ENCODE measurements at places on chromosomes 5 and 9.

DNA sequence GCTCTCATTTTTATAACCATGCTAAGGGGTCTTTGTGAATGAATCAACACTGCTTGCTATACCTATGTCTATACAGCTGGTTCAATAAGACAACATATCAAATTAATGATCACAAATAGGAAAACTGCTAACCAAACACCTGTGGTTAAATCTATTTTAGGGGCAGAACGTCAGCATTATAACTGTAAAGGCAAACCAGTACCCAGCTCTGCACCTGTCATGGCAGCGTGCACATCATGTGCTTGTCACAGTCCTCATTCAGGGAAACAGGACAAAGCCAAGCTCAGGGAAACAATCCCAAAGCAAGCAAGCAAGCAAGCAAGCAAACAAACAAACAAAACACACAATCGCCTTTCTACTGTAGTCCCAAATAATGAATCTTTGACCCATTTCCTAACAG lies 277.7 kb upstream of the DAP start:
- no peak for DNase-seq

DNA sequence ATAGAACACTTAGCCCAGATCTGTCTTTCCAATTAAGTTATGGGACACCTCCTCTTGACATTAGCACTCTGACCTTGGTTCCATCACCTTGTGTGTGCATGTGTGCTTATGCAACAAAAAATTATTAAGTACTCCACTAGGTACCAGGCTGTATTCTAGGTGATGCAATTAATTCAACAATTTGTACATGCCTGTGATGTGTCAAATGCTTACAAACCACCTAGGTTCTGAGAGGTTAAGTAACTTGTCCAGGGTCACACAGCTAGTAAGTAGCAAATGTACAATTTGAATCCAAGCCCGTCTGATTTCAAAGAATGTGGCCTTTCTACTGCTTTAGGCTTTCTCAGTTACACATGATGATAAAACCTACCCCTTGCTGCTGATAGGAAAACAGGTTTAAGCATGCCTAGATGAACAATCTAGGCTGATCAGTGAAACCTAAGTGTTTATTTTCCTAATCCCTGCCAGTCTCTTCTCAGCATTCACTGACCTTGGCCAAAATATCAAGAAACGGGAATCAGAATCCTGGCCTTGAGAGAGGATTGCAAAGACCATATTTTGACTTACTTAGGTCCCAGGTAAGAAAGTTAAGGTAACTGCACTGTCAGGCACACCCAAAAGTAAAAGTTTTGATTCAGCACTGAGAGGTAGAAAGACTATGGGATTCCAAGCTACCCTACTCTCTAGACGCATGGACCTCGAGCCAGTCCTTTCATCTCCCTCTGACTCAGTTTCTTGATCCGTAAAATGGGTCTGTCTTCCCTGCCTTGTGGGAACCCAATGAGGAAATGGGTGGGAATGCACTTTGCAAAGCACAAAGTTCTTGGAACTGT lies 1.0 kb downstream of the TBC1D2 start:
- DNase-seq, result no peak

- no peak for DNase-seq
Measured at GRCh38 chr5:20972419-20972925, 984.5 kb upstream of the CDH18 start.

GRCh38 chr9:93301911-93302541 lies 118.1 kb downstream of the WNK2 start:
- DNase-seq, result no peak

GRCh38 chr5:111999286-111999685 lies 242.3 kb upstream of the NREP start:
- DNase-seq, result no peak

GRCh38 chr5:90645024-90645610 lies 86.5 kb downstream of the ADGRV1 start:
- no peak for DNase-seq

DNA sequence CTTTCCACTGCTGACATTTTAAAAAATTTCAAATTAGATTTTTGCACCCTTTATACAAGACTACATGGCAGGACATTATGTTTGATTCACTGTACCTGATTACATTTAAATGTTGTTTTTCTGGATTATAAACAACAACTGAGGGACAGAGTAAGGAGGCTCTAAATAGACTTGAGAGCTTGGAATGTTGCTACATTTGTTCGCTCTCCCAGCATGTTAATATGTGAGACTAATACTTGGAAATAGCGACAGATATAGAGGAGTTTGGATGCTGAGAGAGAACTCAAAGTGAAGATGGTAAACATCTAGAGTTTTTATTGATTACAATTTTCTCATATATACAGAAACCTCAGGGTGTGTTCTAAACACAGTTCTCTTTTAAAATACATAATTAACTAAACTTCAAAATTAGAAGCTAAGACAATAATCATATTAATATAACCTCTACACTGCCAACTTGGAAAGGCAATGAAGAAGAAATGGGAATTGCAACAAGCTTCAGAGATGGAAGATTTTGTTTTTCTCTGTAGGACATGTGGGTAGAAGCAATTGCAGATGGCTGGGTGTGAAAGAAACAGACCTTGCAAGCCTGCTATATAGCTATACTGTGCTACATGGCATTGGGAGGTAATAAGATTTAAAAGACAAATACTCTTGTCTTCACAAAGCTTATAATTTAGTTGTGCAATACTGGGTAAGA lies 1.4 kb upstream of the NDFIP1 start:
- DNase-seq, result no peak
